ENCODE measurements at places on chromosomes 5 and 9.

GRCh38 chr5:175471196-175471595 lies 7.2 kb upstream of the SFXN1 start:
- DNase-seq: no peak

DNA sequence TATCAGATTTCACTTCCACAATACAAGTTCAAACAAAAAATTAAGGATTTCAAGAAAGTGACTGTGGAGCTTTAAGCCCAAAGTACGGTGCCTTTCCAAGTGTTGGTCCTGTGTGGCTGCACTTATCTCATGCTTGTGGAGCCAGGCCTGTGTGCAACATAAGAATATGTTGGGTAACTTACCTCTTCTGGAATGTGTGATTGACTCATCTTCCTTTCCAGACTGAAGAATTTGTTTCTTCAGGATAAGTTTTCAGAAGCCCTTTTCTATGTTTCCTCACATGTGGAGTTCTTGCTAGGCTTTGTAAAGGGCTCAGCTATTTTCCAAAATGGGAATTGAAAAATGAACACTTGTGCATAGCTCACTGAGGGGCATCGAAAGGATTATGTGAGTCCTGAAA lies 485.1 kb upstream of the PAPPA start:
- no peak for DNase-seq

DNA sequence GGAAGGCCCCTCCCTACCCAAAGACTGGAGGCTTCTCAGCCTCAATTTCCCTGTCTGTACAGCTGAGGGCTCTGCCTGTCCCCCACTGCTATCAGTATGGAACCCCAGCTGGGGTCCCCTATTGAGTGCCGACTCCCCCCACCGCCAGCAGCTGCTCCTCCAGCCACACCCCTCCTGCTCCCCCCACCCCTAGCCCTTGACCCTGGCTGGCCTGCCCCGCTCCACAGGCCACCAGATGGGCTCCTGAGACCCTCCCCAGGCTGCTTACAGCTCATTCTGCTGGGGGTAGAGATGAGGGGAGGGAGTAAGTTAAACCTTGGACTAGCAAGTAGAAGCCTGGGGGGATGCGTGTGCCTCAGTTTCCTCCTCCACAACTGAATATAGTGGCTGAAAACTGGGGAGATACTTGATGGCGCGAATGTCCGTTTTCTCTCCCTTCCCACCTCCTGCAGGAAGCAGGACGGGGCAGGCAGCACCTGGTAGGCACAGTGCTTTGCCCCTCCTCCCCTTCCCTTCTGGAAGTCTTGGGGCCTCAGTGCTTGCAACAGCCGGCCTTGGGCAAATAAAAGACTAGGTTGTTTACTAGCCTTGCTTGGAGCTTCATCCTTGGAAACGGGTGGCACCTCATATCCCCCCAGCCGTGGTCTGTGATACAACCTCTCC lies 19.1 kb downstream of the URM1 start:
- DNase-seq: no peak

DNA sequence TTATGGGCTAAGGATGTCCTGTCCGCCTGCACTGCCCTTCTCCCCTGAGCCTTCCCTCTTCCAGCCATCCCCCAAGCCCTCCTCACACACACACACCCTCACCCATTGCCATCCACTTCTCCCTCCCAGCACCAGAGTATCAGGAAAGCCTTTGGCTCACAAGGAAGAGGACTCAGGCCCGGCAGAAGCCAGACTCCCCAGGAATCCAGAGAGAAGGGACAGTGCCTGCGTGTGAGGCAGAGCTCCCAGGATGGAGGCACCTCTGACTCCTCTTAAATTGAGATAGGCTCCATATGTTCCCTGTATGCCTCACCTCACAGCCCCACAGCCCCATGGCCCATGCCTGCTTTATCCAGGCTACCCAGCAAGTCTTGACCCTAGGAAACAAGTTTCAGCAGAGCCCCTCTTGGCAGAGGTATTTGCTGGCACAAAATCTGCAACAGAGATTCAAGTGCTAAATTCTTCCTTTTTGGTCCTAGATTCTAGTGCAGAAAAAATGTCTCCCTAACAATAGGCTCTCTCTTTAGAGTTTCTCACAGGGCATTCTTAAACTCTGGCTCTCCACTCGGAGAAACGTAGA lies 761 bp downstream of the IL17B start:
- DNase-seq: no peak

- DNase-seq: no peak
Observed at GRCh38 chr5:31886206-31886605, 247.3 kb downstream of the PDZD2 start.

DNA sequence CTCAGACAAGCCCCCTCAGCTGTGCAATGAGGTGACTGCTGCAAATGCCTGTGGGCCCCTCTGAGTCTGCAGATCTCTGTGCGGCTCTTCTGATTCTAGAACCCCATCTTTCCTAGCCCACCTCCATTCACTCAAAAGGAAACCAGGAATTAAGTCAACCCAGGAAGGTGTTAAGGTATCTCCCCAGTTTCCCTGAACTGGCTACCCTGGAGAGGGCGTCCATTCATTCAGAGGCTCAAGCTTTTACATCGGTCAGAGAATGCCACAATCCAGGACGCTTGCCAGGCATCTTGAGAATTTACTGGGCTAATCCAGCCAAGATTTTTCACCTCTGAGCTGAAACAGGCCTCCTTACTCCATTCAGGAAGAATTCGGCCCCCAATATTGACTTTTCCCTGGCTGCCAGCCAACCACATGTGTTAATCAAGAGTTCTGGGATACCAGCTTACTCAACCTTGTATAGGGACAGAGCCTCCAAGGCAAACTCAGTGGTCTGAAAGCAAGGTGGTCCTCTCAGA lies 889 bp upstream of the ADAMTS12 start:
- DNase-seq: peak; percentile 79

DNA sequence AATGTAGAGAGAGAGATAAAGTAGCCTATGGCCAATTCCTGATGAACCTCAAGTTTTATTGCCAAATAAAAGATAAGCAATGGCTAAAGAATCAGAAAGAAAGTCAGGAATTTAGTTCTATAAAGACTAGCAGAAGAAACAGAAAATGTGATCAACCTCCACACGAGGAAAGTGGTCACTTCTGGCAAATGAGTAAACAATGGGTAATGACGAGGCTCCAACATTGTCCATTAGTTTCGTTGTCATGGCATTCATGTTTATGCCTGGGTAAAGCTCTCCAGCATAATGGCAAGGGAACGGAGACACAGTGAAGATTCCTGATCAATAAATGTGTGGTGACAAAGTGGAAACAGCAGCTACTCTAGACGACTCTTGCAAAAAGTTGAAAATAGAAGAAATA lies 341.8 kb upstream of the CTNND2 start:
- no peak for DNase-seq

- no peak for DNase-seq
Observed at GRCh38 chr9:73780916-73781315, 629.3 kb downstream of the ANXA1 start.

DNA sequence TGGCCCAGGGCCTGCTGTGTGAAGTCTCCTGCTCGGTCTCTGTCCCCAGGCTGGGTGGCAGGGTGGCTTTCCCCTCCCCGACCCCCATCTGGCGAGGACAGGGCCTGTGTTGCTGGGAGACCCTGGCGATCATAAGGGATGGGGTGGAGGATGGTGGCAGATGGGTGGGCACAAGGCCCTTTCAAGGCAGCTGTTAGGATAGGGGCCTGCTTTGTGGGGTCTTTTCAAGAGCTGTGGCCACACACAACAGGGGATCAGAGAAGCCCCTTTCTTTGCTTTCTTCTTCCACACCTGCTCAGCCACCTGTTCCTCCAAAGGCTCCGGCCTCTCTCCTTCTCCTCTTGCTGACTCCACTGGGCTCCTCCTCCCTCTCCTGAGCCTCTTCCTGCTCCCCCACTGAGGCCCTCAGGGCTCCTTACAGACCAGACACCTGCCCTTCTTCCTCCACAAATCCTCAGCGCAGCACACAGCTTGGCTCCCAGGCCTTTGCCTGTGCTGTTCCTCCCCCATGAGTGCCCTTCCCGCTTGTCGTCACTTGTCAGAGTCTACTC lies 15.0 kb upstream of the NEURL1B start:
- DNase-seq: peak; percentile 78

- DNase-seq: no peak
Observed at GRCh38 chr5:174667526-174667925, 56.9 kb upstream of the MSX2 start.

DNA sequence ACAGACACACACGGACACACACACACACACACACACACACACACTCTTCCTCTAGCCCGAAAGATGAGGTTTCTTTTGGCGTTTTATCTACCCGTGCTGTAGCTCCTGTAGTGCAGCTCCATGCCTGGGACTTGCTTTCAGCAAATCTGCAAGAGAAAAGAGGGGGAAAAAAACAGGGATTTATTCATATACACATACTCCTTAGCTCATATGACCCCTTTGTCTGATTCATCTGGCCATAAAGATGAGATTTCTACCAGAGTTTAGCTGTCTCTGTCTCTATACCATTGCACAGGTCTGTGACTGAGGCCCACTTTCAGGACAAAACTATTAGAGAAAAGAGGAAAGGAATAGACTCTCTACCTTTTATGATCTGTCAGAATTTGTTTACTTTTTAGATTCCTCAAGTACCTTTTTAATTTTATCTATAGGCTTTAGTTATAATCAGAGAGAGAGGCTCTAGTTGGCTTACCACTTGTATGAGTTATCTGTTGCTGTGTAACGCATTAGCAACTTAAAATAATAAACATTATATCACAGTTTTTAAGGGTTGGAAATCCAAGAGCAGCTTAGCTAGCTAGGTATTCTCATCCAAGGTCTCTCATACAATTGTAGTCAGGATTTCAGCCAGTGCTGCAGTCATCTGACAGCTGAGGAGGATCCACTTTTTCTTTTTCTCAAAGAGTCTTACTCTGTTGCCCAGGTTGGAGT lies 14.7 kb downstream of the SNX2 start:
- no peak for DNase-seq

DNA sequence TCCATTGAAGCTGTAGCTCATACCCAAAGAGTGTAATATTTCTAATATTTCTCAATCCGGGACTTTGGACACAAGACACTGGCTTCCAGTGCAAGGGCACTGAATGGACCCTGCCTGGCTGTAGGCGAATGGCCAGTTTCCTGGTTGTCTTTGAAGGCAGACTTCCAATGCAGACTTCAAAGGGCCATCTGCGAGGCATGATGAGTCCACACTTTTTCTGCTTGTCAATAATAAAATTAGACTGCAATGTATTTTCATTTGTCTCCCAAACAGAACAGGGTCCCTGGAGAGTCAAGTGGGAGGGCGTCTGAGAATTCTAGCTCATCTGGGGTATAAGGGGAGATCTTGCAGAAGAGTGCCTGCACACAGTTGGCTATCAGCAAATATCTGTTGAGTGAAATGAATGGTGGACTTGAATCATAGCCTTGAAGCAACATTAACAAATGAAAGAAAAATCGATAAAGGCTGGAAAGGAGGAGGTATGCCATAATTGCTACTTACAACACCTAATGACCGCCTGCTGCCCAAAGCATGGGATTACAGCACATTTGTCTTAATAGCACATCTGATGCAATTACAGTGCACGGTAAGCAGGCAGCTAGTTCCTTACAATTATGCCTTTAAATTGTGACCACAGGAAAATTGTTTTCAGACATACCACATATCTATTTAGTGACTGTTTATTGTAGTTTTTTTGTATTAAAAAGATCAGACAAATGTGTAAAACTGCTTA lies 137.5 kb downstream of the ARHGEF28 start:
- DNase-seq: no peak

- DNase-seq: no peak
Observed at GRCh38 chr5:171617817-171618591, 167.6 kb upstream of the SMIM23 start.

DNA sequence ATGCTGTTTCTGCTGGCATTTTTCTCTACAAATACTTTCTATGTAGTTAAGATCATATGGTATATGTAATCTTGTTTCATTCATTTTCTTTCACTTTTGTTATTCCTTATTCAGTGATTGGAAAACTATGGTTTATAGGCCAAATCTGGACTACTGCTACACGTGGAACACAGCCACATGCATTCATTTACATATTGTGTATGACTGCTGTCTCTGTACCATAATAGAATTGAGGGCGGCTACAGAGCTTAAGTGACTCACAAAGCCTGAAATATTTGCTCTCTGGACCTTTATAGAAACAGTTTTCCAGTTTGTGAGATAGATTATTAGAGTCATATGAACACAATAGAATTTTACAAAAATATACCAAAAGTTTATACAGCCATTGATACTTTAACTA lies 133.6 kb upstream of the CDKN2B start:
- no peak for DNase-seq

GRCh38 chr5:101435768-101436167 lies 532.7 kb upstream of the ST8SIA4 start:
- no peak for DNase-seq

- DNase-seq: no peak
Observed at GRCh38 chr9:126682113-126682810, 68.5 kb downstream of the LMX1B start.

GRCh38 chr9:133939171-133939785 lies 52.8 kb downstream of the VAV2 start:
- DNase-seq: no peak

GRCh38 chr5:152178350-152178699 lies 226.8 kb downstream of the NMUR2 start:
- no peak for DNase-seq

DNA sequence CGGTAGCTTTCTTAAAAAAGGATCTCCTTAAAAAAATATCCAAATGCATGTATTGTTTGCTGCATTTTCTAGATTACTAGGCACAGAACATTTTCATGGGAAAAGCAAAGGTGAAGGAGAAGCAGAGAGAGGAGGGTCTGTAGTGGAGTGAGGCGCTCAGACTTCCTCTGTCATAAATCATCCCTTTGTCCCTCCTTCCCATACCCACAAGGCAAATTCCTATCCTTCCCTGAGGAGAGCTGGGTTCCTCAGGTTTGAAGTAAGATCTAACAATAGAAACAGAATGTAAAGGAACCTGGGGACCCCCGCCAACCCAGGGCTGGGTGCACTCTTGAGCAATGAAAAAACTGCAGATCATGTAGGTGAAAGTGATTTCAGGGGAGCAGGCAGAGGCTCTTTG lies 149.2 kb upstream of the ANKH start:
- DNase-seq: peak; percentile 79

DNA sequence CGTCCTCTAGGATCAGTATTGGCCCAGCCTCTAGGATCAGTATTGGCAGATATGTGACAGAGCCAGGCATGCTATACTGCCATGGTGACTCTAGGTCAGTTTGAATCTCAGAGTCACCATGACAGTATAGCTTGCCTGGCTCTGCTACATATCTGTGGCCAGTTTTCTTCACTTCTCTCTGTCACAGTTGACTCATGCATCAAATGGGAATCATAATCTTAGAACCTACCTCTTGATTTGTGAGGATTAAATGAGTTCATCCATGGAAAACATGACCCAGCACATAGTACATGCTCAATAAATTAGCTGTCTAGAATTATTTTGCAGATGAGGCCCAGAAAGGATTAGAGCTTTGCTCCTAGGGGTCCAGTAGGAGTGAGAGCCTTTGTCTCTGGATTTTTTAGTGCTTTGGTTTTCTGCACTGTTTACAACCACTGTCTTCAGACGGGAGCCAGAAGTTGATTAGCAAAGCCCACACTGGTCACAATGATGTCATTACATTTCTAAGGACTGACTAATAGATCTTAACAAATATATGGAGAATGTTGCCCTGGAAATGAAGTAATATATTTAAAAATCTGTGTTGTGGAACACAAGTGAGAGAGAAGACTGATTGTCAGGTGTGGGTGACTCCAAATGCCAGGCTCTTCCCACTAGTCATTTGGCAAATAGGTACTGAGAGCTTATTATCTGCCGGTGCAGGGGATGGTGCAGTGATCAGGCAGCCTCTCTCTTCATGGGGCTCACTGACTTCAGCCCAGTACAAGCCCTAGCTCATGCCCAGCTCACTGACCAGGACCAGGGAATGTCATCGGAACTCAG lies 76.0 kb downstream of the COL15A1 start:
- peak; percentile 23 for DNase-seq
